ENCODE measurements at places on chromosomes 5 and 9. TPM values are rescaled to one million over a fixed set of nuclear protein-coding genes. Genes with fewer than 3 reads are reported as not detected.

DNA sequence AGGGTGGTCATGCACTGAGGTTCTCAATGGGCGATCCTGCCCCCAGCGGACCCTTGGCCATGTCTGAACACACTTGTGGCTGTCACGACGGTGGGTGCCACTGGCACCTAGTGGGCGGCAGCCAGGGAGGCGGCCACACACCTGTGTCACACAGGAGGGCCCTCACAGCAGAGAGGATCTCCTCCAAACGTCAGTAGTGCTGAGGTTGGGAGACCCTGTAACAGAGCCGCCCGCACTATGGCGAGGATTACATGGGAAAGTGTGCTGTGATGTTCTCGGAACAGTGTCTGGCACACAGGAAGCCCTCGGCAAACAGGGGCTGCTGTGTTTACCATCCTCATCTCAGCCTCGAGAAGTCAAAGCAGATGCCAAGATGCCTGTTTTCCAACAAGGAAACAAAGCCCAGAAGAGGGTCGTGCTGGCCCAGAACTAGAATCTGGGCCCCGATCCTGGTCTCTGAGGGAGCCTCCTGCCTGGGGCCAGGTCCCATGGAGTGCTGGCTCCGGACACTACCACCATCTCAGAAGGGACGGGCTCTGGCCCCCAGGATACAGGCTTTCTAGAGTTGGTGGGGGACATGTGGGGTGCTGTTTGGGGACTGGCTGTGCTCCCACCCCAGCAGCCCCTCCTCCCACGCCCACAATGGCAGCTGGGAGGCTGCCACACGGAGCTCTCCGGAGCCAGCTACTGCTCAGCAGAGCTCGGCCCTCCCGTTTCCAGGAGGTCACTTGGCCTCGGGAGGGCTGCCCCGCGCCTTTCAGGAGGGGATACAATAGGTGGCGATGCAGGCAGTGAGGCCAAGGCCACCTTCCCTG, 48.2 kb downstream of the DBH start:
- no peak for DNase-seq
- no peaks in the 10 kb centered on the region for H3K36me3 ChIP-seq
- H3K4me1 ChIP-seq = no peaks in the 10 kb centered on the region

NPR3 gene
- total RNA-seq = 0.10 TPM

PTGDS gene
- 13.7 TPM for total RNA-seq

DNA sequence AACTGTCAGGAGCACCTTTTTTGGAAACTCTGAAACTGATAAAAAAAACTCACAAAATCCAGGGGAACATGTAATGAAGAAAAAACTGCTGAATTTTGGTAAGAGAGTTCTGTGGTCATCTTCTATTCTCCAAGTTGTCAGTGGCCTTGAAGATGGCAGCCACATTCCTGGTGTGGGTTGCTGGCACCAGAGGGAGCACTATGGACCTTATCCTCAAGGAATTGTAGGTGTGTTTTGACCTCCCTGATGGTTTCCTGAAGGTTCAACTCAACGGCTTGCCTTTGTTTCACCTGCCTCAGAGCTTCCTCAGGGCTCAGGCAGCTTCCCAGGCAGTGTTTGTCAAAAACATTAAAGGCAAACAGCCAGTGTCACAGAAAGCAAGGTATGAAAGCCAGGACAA, 2.2 kb upstream of the SLC38A9 start:
- H3K4me3 ChIP-seq = no peak overlapping the region
- no peaks in the 10 kb centered on the region for H3K36me3 ChIP-seq
- no peak for DNase-seq

TAF11L10 gene
- not detected for total RNA-seq

- no peak overlapping the region for H3K4me3 ChIP-seq
- DNase-seq = no peak
- H3K36me3 ChIP-seq = no peaks in the 10 kb centered on the region
These were observed 65.2 kb upstream of the GLIS3 start for GRCh38 chr9:4365055-4365454.

GRCh38 chr5:100406640-100407039, 128.5 kb upstream of the FAM174A start:
- no peaks in the 10 kb centered on the region for H3K36me3 ChIP-seq
- DNase-seq = no peak
- no peaks in the 10 kb centered on the region for H3K27me3 ChIP-seq

GRCh38 chr9:71353720-71354119, 232.3 kb upstream of the TRPM3 start:
- H3K27me3 ChIP-seq = no peaks in the 10 kb centered on the region
- no peak for DNase-seq
- H3K4me1 ChIP-seq = no peaks in the 10 kb centered on the region

DNA sequence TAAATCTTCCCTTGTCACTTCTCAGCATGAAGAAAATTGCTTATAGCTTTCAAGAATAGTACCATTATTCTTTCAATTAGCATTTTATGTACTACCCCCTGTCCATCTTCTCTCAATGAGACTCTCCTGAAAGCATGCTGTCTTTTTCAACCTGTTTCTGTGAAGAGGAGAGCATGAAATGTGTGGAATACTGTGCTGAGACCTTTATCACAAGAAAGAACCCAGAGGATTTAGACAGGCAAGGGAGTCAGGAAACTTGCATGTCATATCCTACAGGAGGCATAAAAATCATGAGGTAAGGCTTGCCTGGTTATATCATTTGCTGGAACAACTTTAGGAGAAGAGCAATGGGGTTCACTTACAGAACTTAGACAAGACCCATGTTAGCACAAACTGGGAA, 56.7 kb upstream of the LPAR1 start:
- no peak for DNase-seq
- H3K36me3 ChIP-seq = no peaks in the 10 kb centered on the region
- H3K27ac ChIP-seq = no peak overlapping the region
- no peak overlapping the region for H3K4me3 ChIP-seq

DNA sequence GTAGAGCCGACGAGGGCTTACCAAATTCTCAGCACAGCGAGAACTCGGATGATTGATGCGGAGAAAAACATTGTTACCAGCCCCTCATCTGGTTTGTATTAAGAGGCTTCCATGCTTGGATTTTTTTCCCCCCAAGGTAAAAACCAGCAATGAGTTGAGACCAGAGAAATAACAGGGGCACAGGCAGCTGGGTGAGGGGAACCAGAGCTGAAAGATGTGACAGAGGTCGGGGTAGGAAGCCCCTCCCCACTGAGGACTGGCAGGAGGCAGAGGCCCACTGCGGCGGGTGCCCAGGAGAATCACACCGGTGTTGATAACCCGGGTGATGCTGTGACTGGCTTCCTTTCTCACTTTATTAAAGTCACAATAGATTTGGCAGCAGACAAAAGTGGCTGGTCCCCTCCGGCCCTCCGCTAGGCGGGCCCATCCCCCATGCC, 116.5 kb upstream of the PHYKPL start:
- no peaks in the 10 kb centered on the region for H3K4me1 ChIP-seq

DNA sequence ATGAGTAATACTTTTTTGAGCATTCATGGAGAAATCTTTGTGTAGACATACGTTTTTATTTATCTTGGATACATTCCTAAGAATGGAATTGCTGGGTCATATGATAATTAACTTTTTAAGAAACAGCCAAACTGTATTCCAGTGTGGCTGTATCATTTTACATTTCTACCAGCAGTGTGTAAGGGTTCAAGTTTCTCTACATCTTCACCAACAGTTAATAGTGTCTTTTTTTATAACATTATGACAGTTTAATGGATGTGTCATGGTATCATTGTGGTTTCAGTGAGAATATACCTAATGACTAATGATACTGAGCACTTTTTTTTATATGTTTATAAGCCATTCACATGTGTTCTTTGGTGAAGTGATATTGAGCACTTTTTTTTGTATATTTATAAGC, 52.4 kb downstream of the NIPBL start:
- DNase-seq = no peak
- no peak overlapping the region for H3K4me3 ChIP-seq

ADAMTSL2 gene
- total RNA-seq = 0.10 TPM

BTNL3 gene
- total RNA-seq = not detected

PCDHB6 gene
- 1.9 TPM for total RNA-seq

PDE6A gene
- 0.33 TPM for total RNA-seq

DNA sequence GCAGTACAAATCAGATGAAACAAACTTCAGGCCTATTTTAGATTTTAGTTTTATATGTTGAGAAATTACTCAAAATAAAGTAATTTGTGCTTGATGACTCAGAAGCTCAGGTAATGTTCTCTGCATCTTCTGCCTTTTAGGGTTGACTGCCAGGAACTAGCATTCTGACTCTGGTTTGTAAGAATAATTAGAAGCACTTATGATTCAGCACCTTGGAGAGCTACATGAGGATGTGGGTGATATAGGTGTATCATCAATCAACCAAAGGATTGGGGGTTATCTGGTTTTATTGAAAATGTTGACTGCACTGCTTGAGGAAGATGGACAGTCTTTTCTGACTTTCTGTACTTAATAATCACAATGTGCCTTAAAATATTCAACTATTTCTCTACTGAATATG, 118.7 kb upstream of the SGCD start:
- DNase-seq = no peak
- H3K4me3 ChIP-seq = no peak overlapping the region
- no peaks in the 10 kb centered on the region for H3K36me3 ChIP-seq
- H3K27me3 ChIP-seq = no peaks in the 10 kb centered on the region

DNA sequence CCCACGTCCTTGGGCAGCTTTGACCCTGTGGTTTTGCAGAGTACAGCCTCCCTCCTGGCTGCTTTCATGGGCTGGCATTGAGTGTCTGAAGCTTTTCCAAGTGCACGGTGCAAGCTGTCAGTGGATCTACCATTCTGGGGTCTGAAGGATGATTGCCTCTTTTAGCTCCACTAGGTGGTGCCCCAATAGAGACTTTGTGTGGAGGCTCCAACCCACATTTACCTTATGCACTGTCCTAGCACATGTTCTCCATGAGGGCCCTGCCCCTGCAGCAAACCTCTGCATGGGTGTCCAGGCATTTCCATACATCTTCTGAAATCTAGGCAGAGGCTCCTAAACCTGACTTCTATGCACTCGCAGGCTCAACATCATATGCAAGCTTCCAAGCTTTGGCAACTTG, 644.2 kb upstream of the CDH9 start:
- H3K27me3 ChIP-seq = no peaks in the 10 kb centered on the region
- no peaks in the 10 kb centered on the region for H3K4me1 ChIP-seq
- no peak overlapping the region for H3K4me3 ChIP-seq
- no peak overlapping the region for H3K27ac ChIP-seq
- no peak for DNase-seq

CCDC192 gene
- total RNA-seq = not detected

PCDHB13 gene
- total RNA-seq = 1.0 TPM

DNA sequence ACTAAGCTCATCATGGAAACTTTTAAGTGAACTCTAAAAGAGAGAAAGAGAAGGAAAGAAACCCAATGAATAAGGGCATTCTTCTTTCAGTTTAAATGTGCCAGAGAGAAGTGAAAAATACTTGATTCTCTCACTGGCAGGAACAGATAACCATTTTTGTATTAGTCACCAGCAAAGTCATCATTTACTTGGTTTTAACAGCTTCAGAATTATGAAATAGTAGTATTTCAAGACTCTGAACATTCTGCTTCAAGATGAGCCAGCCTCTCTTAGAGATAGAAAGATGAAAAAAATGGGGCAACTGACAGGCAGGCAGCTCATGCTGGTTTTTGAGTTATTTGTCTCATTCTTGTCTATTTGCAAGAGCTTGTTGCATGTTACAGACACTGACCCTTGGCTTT, 103.5 kb downstream of the GCNT1 start:
- no peak overlapping the region for H3K27ac ChIP-seq
- no peak for DNase-seq
- H3K4me1 ChIP-seq = no peaks in the 10 kb centered on the region
- no peaks in the 10 kb centered on the region for H3K27me3 ChIP-seq
- H3K36me3 ChIP-seq = no peaks in the 10 kb centered on the region

DNA sequence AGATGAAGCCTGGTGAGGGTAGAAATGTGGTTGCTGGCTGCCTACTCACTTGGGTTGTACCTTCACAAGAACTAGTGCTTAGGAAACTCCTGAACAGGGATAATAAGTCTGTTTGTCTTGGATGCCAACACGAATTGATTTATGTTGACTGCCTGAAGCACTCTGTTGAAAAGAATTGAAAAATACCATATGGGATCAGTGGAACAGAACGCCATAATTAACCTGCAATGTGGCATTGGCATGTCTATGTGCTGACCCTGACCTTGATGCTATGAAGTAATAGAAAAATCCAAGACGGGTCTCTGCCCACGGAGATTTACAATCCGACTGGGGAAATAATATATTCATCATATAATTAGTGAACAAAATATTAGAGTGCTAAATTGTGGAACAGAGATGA, 10.5 kb downstream of the LIX1 start:
- no peak overlapping the region for H3K27ac ChIP-seq
- H3K36me3 ChIP-seq = no peaks in the 10 kb centered on the region
- H3K4me3 ChIP-seq = no peak overlapping the region
- peaks cover 7% of the 10 kb centered on the region for H3K27me3 ChIP-seq
- H3K4me1 ChIP-seq = no peaks in the 10 kb centered on the region

DNA sequence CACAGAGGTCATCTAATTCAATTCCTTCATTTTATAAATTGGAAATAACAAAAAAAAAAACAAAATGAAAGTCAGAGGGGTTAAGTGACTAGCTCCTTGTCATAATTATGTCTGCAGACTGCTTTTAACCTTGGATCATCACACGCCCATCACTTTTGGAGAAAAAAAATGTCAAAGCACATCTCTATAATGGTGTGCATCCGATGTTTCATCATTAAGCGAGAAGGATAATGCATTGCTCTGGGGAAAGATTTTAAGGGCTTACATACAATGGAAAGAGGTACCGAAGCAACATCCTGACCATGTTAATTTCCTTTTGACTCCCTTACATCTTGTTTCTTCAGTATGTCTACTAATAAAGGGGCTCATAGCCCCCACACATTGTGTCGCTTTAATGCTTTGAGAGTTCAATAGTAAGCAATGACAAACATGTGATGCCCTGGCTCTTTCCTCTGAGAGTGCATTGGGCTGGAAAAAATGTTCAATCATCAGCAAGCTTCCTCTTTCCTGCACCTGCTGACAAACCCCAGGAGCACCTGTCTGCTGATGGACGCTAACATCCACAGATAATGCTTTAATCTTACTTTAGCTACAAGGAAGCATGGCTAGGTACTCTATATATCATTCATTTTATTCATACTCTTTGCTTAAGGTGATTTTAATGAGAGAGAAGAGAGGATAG, 242.2 kb downstream of the SMARCA2 start:
- no peaks in the 10 kb centered on the region for H3K4me1 ChIP-seq
- H3K27ac ChIP-seq = no peak overlapping the region
- no peaks in the 10 kb centered on the region for H3K27me3 ChIP-seq

DNA sequence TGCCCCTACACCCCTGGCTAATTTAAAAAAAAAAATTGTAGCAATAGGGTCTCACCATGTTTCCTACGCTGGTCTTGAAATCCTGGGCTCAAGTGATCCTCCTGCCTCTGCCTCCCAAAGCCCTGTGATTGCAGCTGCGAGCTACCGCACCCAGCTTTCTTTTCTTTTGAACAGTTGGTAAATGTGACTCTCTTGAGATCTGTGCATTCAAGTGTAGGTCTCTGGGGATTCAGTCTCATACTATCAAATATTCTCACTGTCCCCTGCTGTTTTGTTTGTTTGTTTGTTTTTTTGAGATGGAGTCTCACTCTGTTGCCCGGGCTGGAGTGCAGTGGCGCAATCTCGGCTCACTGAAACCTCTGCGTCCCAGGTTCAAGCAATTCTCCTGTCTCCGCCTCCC, 42.3 kb upstream of the CXXC5 start:
- H3K27me3 ChIP-seq = no peaks in the 10 kb centered on the region
- no peaks in the 10 kb centered on the region for H3K4me1 ChIP-seq
- DNase-seq = no peak
- H3K27ac ChIP-seq = no peak overlapping the region

All from Panc1 (cell line).